Activated B cell treated with CpG ODN at 0.5 μM for 24 hours (primary cell): ENCODE measurements at places on chromosomes 13 and 19. TPM values are rescaled to one million over a fixed set of nuclear protein-coding genes. Genes with fewer than 3 reads are reported as not detected.

KIR2DL3 gene
- not detected in 2 replicates for total RNA-seq

CGB1 gene
- total RNA-seq: not detected in 2 replicates

A1BG gene
- 21.8 and 26.8 TPM in 2 replicates for total RNA-seq

KLK5 gene
- not detected in 2 replicates for total RNA-seq

SWSAP1 gene
- total RNA-seq: 4.3 and 5.1 TPM in 2 replicates

DOCK9 gene
- 24.1 and 25.5 TPM in 2 replicates for total RNA-seq

- no peak for DNase-seq
Measured at GRCh38 chr13:73055813-73056564, 2.8 kb upstream of the KLF5 start.

GRCh38 chr13:90633849-90634248 lies 713.6 kb upstream of the MIR17HG start:
- DNase-seq: no peak

GRCh38 chr13:50055454-50055853 lies 40.2 kb downstream of the KCNRG start:
- no peak for DNase-seq

GRCh38 chr13:22427066-22427465 lies 753.7 kb upstream of the SGCG start:
- DNase-seq: no peak

- no peak for DNase-seq
Measured at GRCh38 chr13:50891206-50891605, 18.4 kb upstream of the RNASEH2B start.

- no peak for DNase-seq
Measured at GRCh38 chr13:32443111-32443510, 15.2 kb upstream of the N4BP2L1 start.

GRCh38 chr19:16853066-16853465 lies 23.9 kb downstream of the SIN3B start:
- no peak for DNase-seq

GRCh38 chr19:48740164-48740972 lies at the start of gene RASIP1:
Gene RASIP1, minus strand, starts transcription at chr19:48740610. Its CDS starts 328 bp downstream, at chr19:48740282.
- DNase-seq: no peak

- DNase-seq: no peak
Measured at GRCh38 chr19:35739275-35740107, 2.8 kb downstream of the IGFLR1 start.

DNA sequence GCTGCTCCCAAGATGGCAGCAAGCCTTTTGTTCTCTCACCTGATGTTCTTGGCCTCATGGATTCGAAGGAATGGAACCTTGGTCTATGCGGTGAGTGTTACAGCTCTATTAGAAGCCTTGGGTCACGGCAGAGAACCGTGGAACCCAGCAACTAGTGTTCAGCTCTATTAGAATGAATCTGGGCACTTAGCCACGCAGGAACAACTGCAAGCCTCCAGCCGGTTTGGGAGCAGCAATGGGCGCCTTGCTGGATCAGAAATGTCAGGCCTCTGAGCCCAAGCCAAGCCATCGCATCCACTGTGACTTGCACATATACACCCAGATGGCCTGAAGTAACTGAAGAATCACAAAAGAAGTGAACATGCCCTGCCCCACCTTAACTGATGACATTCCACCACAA lies 1100.7 kb upstream of the PRR20A start:
- no peak for DNase-seq

DNA sequence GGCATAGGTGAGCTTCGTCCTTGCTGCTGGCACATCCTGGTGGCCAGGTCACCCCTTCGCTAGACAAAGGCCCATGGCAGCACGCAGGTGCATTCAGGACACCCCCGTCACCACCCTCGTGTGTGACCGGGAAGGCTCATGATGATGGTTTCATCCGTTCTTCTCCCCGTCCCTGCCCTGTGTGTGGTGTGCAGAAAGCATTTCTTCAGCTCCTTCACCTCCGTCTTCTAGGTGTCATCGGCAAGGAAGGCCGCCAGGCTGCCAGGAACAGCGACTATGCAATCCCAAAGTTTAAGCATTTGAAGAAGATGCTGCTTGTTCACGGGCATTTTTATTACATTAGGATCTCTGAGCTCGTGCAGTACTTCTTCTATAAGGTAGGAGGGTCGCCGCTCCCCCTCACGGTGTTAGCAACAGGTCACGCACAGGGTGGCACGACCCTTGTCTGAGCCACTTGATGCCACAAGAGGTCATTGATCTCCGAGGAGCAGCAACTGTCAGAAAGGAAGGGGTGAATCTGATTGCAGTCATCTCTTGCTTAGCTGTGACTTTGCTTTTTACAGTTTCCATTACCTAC lies 111.0 kb upstream of the MCF2L start:
- DNase-seq: no peak

GRCh38 chr13:114057166-114058050 lies 75.0 kb downstream of the RASA3 start:
- DNase-seq: no peak

- DNase-seq: peak; percentile 75
Measured at GRCh38 chr19:49387936-49388372, at the start of gene KASH5. Gene KASH5, plus strand, starts transcription at chr19:49388249. Its CDS starts 2,635 bp downstream, at chr19:49390884.

DNA sequence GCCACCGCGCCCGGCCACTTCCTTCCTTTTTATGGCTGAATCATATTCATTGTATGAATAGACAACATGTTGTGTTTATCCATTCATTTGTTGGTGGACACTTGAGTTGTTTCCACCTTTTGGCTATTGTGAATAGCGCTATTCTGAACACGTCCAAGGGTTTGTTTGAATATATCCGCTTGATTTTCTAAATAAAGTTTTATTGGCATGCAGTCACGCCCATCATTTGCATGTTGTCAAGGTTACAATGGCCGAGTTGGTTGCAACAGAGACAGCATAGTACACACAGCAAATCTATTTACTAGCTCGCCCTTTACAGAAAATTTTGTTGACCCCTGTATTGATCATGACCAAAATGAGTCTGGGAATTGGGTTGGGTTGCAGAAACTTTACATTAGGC lies 43.5 kb downstream of the COLGALT1 start:
- no peak for DNase-seq

GRCh38 chr19:10288662-10289166 lies 1.0 kb upstream of the ICAM5 start:
- no peak for DNase-seq

DNA sequence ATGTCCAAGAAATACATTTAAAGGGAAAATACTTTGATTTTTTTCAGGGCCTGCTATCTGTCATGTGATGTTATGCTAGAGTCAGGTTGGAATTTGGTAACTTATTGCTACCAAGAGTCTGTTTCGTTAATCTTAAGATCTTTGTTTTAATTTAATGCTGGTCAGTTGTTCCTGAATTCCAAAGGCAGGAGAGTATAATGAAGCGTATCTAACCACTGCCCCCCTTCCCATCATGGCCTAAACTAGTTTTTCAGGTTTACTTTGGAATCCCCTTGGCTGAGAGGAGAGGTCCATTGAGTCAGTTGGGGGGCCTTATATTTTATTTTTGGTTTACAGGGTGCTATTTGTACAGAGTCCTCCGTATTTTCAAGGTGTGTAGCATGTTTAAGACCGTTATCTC lies 116.3 kb upstream of the SLC7A1 start:
- DNase-seq: no peak

DNA sequence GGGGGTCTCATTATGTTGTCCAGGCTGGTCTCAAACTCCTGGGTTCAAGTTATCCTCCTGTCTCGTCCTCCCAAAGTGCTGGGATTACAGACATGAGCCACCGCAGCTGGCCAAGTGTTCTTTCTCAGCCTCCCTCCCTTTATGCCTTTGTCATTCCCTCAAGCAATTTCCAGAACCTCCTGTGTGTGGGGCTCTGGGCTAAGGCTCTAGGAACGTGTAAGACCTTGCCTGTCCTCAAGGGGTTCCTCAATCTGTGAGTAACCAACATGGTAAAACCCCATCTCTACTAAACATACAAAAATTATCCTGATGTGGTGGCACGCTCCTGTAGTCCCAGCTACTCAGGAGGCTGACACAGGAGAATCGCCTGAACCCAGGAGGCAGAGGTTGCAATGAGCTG lies 15.5 kb upstream of the SPACA4 start:
- no peak for DNase-seq

GRCh38 chr13:27792393-27793218 lies at the start of gene GSX1:
Gene GSX1, plus strand, starts transcription at chr13:27792483. Its CDS starts 208 bp downstream, at chr13:27792691.
- DNase-seq: peak; percentile 33

DNA sequence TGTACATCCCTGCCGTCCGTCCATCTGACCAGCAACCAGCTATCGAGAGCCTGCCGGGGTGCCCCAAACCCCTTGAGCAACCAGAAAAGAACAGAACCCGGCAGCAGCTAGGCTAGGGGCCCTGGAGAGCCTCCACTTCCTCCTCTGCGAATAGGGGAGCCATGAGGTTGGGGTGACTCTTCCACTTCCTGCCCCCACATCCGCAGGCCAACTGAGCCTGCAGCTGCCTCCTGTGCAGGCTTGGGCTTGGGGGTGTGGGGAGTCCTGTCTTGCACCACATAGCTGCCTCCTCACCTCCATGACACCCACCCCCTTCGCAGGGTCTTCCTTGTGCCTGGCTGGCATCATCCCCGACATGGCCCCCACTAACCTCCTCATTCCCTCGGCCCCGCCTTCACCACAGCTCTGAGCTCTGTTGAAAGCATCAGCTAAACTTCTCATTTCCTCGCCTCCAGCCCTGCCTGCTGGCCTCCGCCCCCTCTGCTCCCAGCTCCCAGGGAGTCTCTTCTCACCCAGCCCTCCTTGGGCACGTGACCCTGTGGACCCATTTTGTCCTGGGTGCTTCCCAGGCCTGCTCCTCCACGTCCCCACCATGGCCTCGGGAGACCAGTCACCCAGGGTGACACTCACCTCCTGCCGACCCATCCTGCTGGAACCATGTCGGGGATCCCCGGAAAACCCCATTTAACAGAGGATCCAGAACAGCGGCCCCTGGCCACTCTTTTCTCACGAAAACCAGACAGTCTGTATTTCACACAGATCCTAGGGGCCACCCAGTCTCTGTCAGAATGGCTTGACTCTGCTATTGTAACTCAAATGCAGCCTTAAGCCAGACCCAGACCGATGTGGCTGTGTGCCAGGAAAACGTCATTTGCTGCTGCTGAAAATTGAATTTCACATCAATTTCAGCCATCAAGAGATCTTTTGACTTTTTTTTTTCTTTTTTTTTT lies 50.4 kb downstream of the MYO9B start:
- DNase-seq: peak; percentile 51

GRCh38 chr13:91238036-91238435 lies 109.5 kb upstream of the MIR17HG start:
- DNase-seq: no peak

GRCh38 chr13:92823059-92823458 lies 403.5 kb upstream of the GPC6 start:
- DNase-seq: no peak

- no peak for DNase-seq
Measured at GRCh38 chr13:107170270-107170931, 602.5 kb upstream of the ARGLU1 start.

DNA sequence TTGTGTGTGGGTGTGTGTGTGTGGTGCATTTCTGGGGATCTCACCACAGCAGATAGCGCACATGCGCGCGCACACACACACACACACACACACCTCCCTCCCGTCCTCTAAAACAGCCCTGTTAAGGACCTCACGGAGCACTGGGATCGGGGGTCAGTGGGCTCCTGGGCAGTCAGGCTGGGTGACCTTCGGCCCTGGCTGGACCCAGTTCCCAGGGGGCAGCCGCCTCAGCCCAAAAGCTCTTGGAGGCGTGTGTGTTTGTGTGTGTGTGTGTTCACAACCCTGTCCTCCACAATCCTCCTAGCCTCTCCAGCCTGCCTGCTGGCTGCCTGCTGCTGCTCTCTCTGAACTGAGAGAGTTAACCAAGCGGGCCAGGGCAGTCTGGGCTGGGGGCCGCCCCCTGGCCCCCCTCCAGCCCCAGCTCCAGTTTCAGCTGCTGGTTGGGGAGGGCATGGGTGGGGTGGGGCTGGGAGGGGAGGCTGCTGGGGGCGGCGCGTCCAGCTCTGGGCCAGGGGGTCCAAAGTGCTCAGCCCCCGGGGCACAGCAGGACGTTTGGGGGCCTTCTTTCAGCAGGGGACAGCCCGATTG lies at the start of gene FXYD1:
FXYD1 (plus strand) TSS at position 520 of the 588 bp plus-strand sequence. CDS start 1,256 bp downstream, outside the sequence.
- DNase-seq: no peak
